Activated T-cell treated with anti-CD3 and anti-CD28 coated beads for 24 hours (primary cell): ENCODE measurements at places on chromosomes 16 and 17.

GRCh38 chr17:80318166-80318565 is 57.5 kb downstream of the RNF213 start:
- DNase-seq: no peak

GRCh38 chr17:11701911-11702310 is 103.6 kb downstream of the DNAH9 start:
- DNase-seq: no peak

DNA sequence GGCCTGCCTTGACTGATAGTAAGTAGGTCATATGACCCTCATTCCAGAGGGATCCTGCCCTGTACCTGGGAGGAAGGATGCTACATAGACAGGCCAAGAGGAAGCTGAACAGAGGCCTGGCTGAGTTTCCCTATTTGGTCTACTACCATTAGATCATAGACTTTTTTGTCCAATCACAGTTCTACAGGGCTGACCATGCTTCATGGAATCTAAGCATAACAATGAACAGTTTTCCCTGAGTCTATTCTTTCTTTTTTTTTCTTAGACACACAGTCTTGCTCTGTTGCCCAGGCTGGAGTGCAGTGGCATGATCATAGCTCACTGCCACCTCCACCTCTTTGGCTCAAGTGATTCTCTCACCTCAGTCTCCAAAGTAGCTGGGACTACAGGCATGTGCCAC is 3.9 kb downstream of the GPR179 start:
- DNase-seq: no peak

GRCh38 chr16:900211-900610 is 70.6 kb downstream of the LMF1 start:
- no peak for DNase-seq
